ENCODE measurements at places on chromosomes 13 and 19. TPM values are rescaled to one million over a fixed set of nuclear protein-coding genes. Genes with fewer than 3 reads are reported as not detected.

DNA sequence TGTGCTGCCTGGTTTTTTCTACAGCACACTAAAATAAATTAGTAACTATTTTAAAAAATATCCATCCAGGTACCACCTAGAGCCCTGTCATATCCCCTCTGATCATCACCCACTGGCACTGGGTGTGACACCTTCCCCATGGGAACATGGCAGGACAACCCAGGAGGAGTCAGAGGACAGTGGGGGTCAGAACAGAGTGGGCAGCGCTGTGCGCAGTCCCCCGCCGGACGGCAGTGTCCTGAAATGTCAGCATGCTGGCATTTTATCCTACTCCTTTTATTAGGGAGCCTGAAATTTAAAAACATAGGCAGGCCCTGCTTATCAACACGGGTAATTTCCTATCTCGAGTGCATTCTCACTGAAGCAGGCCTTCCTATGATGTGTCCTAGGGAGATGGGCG is 42.1 kb upstream of the GAS6 start:
- H3K4me3 ChIP-seq: no peak overlapping the region
- no peak for DNase-seq
- H3K27me3 ChIP-seq: peaks cover 21% of the 10 kb centered on the region

DNA sequence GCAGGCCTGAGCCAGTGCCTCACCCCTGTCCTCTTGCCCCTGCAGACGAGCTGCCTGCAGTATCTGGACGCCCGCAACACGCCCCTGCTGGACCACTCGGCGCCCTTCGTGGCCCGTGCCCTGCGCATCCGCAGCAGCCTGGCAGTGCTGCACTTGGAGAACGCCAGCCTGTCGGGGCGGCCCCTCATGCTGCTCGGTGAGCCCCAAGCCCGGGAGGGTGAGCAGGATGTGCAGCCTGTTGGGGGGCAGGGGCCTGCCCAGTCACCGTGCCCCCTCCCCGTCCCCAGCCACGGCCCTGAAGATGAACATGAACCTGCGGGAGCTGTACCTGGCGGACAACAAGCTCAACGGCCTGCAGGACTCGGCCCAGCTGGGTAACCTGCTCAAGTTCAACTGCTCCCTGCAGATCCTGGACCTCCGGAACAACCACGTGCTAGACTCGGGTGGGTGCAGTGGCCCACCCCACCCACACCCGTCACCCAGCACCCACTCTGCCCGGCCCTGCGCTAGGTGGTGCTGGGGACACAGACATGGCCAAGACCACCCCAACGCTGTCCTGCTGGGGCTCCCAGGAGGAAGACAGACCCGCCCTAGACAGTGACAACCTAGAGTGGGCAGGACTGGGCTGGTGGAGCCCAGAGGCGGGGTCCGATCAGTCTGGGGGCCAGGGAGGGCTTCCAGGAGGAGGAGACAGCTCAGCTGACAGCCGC is 18.6 kb downstream of the NKPD1 start:
- H3K27me3 ChIP-seq: no peaks in the 10 kb centered on the region
- no peaks in the 10 kb centered on the region for H3K36me3 ChIP-seq
- DNase-seq: no peak

GRCh38 chr13:112974671-112975070 is 5.7 kb downstream of the MCF2L start:
- H3K4me3 ChIP-seq: no peak overlapping the region
- H3K4me1 ChIP-seq: peaks cover 6% of the 10 kb centered on the region
- no peak overlapping the region for H3K27ac ChIP-seq

Gene CLDN10
- total RNA-seq: not detected

DNA sequence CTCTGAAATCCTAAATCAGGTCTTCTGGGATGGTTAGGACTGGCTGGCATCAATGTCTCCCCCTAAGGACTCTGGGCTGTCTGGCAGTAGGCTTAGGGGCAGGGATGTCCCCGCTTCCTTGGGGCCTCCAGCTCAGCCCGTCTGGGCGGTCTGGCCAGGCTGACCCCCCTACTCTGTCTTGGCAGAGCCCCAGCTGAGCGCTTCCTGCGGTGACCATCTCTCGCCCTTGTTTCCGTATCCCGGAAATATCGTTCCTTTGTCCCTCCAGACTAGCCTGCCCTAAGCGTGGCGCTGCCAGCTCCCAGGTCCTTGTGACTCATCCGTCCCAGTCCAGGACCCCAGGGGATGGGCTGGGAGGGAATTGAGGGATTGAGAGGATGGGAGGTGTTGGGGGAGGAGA is 11.3 kb downstream of the GTPBP3 start:
- H3K4me3 ChIP-seq: no peak overlapping the region
- H3K36me3 ChIP-seq: no peaks in the 10 kb centered on the region
- H3K27me3 ChIP-seq: peaks cover 8% of the 10 kb centered on the region

DNA sequence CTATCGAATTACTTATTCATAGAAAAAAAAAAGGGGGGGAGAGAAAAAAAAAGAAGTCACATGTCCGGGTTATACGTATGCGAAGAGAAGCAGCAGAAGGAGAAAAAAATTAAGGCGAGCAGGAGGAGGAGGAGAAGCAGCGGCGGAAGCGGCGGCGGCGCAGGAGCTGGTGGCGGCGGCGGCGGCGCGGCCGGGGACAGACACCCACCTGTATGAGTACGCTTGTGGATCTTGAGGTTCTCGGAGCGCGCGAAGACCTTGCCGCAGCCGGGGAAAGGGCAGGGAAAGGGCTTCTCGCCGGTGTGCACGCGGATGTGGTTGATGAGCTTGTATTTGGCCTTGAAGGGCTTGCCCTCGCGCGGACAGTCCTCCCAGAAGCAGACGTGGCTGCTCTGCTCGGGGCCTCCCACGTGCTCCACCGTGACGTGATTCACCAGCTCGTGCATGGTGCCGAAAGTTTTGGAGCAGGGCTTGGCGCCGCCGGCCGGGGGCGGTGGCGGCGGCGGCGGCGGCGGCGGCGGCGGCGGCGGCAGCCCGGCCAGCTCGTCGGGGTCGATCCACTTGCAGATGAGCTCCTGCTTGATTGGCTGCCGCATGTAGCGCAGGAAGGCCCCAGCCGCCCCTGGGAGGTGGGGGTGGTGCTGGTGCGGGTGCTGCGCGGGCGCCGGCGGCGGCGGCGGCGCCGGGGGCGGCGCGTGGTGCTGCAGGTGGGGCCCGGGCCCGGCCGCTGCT is 1.5 kb downstream of the ZIC5 start:
- no peak for DNase-seq
- peak overlapping the region; percentile 56 for H3K27ac ChIP-seq
- H3K4me1 ChIP-seq: peaks cover 19% of the 10 kb centered on the region
- H3K4me3 ChIP-seq: peak overlapping the region; percentile 84
- H3K27me3 ChIP-seq: peaks cover 73% of the 10 kb centered on the region

Gene EFNB2
- total RNA-seq: 0.26 TPM

DNA sequence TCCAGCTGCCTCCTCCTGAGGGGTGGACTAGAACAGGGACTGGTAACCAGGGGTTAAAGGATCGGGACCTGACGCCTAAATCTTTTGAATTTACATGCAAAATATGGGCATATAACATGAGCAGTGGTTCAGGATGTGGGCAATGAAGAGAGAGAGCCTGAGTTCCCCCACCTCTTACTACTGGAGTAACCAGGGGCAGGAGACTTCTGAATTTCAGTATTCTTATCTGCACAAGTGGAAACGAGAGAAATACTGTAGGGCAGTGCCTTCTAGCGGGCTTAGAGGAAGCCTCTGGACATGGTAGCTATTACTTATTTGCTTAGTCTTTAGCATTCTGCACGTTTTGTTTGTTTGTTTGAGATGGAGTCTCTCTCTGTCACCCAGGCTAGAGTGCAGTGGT is 26.3 kb downstream of the BCAT2 start:
- no peaks in the 10 kb centered on the region for H3K4me1 ChIP-seq
- H3K27me3 ChIP-seq: peaks cover 2% of the 10 kb centered on the region
- no peak overlapping the region for H3K27ac ChIP-seq
- no peaks in the 10 kb centered on the region for H3K36me3 ChIP-seq

Gene TRPM4
- total RNA-seq: not detected

DNA sequence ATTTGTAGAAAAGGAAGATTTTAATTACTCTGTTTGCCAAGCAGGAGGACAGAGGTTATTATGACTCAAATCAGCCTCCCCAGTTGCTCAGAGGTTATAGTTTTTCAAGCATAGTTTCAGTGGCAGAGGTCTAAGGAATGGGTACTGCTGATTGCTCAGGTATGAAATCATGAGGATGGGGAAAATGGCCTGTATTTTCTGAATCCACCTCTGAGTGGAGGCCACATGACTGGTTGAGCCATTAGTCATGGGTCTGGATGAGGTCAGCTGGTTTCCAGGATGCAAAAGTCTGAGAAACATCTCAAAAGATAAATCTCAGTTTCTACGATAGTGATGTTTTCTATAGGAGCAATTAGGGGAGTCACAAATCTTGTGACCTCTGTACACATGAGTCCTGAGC is 62.8 kb upstream of the CEACAM8 start:
- H3K27me3 ChIP-seq: peaks cover 12% of the 10 kb centered on the region
- H3K4me3 ChIP-seq: no peak overlapping the region
- H3K4me1 ChIP-seq: no peaks in the 10 kb centered on the region

Gene KLF1
- 0.52 TPM for total RNA-seq

Gene FAM83E
- 13.7 TPM for total RNA-seq

DNA sequence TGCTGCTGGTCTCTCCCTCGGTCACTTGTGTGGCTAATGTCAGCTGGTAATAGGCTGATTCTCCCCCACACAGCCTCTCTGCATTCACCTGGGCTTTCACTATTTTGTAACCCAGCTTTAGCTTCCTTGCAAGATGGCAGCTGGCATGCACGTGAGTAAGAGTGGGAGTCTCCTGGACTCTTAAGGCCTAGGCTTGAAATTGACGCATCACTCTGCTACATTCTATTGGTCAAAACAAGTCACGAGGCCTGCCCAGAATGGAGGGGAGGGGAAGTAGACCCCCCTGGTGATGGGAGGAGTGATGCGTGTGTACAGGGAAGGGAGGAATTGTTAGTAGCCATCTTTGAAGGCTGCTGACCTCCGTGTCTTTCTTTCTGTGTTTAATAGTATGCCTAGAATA is 24.9 kb upstream of the PNMA8B start:
- no peak overlapping the region for H3K4me3 ChIP-seq
- no peak for DNase-seq
- H3K4me1 ChIP-seq: peaks cover 3% of the 10 kb centered on the region
- H3K36me3 ChIP-seq: no peaks in the 10 kb centered on the region
- no peak overlapping the region for H3K27ac ChIP-seq
- peaks cover 4% of the 10 kb centered on the region for H3K27me3 ChIP-seq
